Thoracic aorta (tissue), 2 donors: ENCODE measurements at places on chromosomes 11 and 22.

DNA sequence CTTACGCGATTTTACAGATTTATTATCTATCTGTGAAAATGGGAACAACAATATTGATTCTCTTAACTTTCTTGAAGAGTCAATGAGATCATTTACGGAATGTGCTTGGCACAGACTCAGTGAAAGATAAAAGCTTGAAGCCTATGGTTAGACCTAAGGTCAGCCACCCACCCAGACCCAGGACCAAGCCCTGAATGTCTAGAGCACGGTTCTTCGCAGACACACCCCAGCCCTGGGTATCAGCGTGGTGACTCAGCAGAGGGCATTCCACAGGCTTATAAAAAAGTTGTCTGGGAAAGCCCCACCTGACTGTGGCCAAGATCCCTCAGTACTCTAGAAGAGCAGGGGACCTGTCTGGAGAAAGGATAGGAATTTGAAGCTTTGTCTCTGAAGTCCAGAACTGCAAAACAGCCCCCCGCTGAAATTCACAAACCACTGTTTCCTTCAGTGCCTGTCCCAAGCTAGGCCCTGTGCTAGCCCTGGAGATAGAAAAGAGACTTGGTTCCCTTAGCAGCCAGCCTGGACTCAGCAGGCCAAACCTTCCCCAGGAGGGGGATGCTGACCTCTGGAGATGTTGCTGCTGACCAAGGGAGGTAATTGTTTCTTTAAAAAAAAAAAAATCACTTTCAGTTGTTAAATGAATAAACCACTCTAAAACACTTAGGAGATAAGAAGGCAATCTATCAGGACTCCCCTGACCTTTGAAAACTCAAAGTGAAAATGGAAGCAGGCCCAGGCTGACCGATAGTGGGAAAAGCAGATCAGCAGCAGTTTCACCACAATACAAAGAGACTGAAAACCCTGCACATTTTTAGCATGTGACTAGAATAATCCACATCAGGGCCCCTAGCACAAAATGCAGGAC, 114.0 kb downstream of the ABTB2 start:
- H3K27ac ChIP-seq = no peak overlapping the region
- H3K4me3 ChIP-seq = no peak overlapping the region
- H3K4me1 ChIP-seq = peaks cover 6% of the 10 kb centered on the region
- H3K36me3 ChIP-seq = no peaks in the 10 kb centered on the region
- H3K27me3 ChIP-seq = no peaks in the 10 kb centered on the region
- DNase-seq = no peak

- H3K4me1 ChIP-seq = no peaks in the 10 kb centered on the region
- H3K27me3 ChIP-seq = no peaks in the 10 kb centered on the region
- peaks cover 6% of the 10 kb centered on the region for H3K36me3 ChIP-seq
- H3K4me3 ChIP-seq = no peak overlapping the region
Observed at GRCh38 chr22:45587638-45588505, 83.8 kb upstream of the ATXN10 start.

DNA sequence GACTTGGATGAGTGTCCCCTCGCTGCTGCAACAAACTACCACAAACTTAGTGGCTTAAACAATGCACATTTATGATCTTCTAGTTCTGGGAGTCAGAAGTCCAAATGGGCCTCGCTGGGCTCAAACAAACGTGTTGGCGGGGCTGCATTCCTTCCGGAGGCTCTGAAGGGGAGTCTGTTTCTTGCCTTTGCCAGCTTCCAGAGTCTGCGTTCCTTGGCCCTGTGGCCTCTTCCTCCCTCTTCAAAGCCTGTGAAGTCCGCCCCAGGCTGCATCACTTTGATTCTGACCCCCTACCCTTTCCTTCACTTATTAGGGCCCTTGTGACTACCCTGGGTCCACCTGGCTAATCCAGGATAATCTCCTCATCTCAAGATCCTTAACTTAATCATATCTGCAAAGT, 80.3 kb upstream of the NECTIN1 start:
- H3K27ac ChIP-seq = no peak overlapping the region
- no peaks in the 10 kb centered on the region for H3K36me3 ChIP-seq
- no peak overlapping the region for H3K4me3 ChIP-seq

DNA sequence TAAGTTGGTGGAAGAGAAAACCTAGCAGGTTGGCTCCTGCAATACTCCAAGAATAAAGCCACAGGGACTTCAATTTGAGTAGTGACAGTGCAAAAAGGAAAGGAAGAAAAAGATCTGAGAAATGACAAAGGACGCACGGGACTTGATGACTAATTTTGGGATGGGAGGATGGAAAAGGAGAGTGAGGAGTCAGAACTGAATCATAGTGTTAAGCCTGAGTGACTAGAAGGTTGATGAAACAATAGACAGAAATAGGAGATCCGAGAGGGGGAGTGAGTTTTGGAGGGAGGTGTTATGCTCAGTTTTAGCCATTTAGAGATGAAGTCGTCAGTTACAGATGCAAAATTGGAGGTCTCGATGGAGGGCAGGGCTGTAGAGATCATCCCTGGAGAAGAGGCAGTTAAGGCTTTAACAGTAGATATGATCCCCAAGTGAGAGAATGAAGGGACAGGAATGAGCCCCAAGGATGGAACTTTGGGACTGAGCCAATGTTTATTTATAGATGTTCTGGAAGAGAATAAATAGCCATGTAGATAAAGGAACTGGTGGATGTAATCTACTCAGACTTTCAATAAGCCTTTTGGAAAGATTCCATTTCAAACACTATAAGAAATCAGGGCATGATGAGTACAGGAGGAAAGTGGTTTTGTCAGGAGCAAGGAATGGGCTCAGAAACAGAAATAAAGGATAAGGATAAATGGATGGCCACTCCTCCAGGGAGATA, 108.9 kb upstream of the NCAM1 start:
- peaks cover 5% of the 10 kb centered on the region for H3K4me1 ChIP-seq
- no peaks in the 10 kb centered on the region for H3K27me3 ChIP-seq
- H3K4me3 ChIP-seq = no peak overlapping the region
- no peak for DNase-seq
- no peak overlapping the region for H3K27ac ChIP-seq

DNA sequence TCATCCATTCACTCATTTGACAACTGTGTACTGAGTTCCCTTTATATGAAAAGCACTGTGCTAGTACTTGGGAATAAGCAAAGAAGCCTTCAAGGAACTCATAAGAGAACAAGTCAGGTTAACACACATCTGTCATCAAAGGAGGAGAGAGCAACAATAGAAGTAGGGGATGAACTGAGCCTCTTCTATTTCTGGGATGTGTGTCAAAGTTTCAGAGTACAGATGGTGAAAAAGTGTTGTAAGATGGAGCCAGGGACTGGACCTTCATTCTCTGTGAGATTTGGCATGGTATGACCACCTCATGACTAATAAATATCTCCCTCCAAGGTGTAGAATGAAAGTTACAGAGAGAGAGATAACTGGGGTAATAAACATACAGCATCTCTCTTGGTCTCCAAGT, 349.8 kb upstream of the PLET1 start:
- H3K27me3 ChIP-seq = no peaks in the 10 kb centered on the region
- no peak overlapping the region for H3K4me3 ChIP-seq
- no peak overlapping the region for H3K27ac ChIP-seq
- H3K4me1 ChIP-seq = peaks cover 26% of the 10 kb centered on the region
- no peaks in the 10 kb centered on the region for H3K36me3 ChIP-seq
- no peak for DNase-seq

DNA sequence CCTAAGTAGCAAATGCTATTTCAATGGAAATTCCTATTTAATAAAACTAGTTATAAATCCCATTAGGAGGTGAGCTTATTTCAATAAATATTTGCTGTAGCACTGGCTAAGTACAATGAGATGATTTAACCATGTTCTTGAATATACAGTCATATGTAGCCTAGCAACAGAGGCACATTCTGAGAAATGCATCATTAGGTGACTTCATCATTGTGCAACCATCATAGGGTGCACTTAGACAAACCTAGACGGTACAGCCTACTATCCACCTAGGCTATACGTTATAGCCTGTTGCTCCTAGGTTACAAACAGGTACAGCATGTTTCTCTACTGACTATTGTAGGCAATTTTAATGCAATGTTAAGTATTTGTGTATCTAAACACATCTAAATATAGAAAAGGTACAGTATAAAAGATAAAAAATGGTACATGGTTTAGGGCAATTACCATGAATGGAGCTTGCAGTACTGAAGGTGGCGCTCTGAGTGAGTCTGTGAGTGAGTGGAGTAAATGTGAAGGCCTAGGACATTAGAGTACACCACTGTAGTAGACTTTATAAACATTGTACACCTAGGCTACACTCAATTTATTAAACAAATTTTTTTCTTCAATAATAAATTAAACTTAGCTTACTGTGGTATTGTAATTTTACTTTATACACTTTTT, 350.1 kb downstream of the CASP12 start:
- H3K4me1 ChIP-seq = no peaks in the 10 kb centered on the region
- no peak overlapping the region for H3K4me3 ChIP-seq
- H3K27me3 ChIP-seq = no peaks in the 10 kb centered on the region
- no peak overlapping the region for H3K27ac ChIP-seq

DNA sequence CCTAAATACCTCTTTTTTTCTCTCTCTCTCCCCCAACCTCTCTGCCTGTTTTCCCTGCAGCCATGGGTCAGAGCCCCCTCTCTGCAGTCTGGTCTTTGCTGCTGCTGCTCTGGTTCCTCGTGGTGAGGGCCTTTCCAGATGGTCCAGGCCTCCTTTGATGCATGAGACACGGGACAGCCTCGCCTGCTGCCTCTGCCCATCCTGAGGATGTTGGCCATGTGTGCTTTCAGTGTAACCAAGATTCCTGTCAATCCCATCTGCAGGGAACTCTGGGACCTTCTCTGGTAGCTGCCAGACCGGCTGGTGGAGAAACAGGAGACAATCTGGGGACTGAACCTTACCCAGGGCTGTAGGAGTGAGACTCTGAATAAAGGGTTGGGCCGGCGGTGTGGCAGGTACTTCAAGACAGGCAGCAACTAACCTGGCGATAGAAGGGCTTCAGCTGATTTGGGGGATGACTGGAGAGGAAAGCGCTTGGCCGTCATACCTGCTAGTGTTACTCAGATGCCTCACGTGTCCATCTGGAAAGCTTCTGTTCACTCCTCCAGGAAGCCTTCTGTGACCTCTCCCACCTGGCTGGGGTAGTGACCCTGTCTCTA, 7.1 kb downstream of the CHRNA10 start:
- H3K36me3 ChIP-seq = peaks cover 6% of the 10 kb centered on the region
- no peak overlapping the region for H3K4me3 ChIP-seq
- H3K27ac ChIP-seq = no peak overlapping the region
- DNase-seq = no peak

GRCh38 chr11:68052137-68052873, 13.5 kb downstream of the TCIRG1 start:
- no peaks in the 10 kb centered on the region for H3K27me3 ChIP-seq
- no peak overlapping the region for H3K27ac ChIP-seq
- no peak overlapping the region for H3K4me3 ChIP-seq
- DNase-seq = no peak
- peaks cover 37% of the 10 kb centered on the region for H3K36me3 ChIP-seq
- no peaks in the 10 kb centered on the region for H3K4me1 ChIP-seq

GRCh38 chr11:128246364-128246801, 341.0 kb downstream of the ETS1 start:
- H3K36me3 ChIP-seq = no peaks in the 10 kb centered on the region
- H3K27me3 ChIP-seq = no peaks in the 10 kb centered on the region
- H3K4me3 ChIP-seq = no peak overlapping the region
- no peak for DNase-seq
- no peak overlapping the region for H3K27ac ChIP-seq
- no peaks in the 10 kb centered on the region for H3K4me1 ChIP-seq

DNA sequence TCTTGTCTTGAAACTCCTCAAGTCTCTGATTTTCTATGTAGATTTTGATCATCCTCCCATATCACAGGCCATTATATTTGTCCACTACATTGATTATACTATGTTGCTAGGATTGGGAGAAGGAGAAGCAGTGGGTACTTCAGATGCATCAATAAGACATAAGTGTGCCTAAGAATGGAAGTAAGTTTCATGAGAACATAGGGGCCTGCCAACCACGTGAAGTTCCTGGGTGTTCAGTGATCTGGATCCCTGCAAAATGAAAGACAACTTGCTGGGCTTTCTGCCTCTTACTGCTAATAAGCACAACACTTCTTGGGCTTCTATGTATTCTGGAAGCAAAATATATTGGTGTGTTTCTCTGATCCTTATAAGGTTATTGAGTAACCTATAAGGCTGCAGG, 17.8 kb downstream of the SERPINH1 start:
- DNase-seq = no peak
- H3K36me3 ChIP-seq = no peaks in the 10 kb centered on the region
- no peaks in the 10 kb centered on the region for H3K27me3 ChIP-seq

- DNase-seq = no peak
- no peaks in the 10 kb centered on the region for H3K36me3 ChIP-seq
- H3K27ac ChIP-seq = no peak overlapping the region
- no peaks in the 10 kb centered on the region for H3K4me1 ChIP-seq
- H3K4me3 ChIP-seq = no peak overlapping the region
- H3K27me3 ChIP-seq = no peaks in the 10 kb centered on the region
Observed at GRCh38 chr22:39459681-39460080, 2.9 kb downstream of the MGAT3 start.

- H3K27me3 ChIP-seq = no peaks in the 10 kb centered on the region
- H3K4me3 ChIP-seq = no peak overlapping the region
- H3K4me1 ChIP-seq = no peaks in the 10 kb centered on the region
- DNase-seq = no peak
- H3K36me3 ChIP-seq = no peaks in the 10 kb centered on the region
Observed at GRCh38 chr11:9914064-9914463, 250.2 kb downstream of the SWAP70 start.

- peak overlapping the region; percentile 97 for H3K27ac ChIP-seq
- H3K4me1 ChIP-seq = peaks cover 17% of the 10 kb centered on the region
- no peak for DNase-seq
- H3K4me3 ChIP-seq = peak overlapping the region; percentile 87
- H3K27me3 ChIP-seq = no peaks in the 10 kb centered on the region
Observed at GRCh38 chr22:30636226-30637077, 871 bp downstream of the SLC35E4 start.

GRCh38 chr11:8671193-8671612, 11.3 kb downstream of the TRIM66 start:
- no peaks in the 10 kb centered on the region for H3K27me3 ChIP-seq
- peak overlapping the region; percentile 68 for H3K27ac ChIP-seq
- DNase-seq = peak; percentile 37

GRCh38 chr22:19693581-19693980, 20.7 kb upstream of the SEPTIN5 start:
- DNase-seq = no peak
- no peaks in the 10 kb centered on the region for H3K4me1 ChIP-seq
- H3K27ac ChIP-seq = no peak overlapping the region
- H3K27me3 ChIP-seq = no peaks in the 10 kb centered on the region
- no peaks in the 10 kb centered on the region for H3K36me3 ChIP-seq
- no peak overlapping the region for H3K4me3 ChIP-seq

- peaks cover 30% of the 10 kb centered on the region for H3K4me1 ChIP-seq
Observed at GRCh38 chr11:123069908-123070821, 8.2 kb upstream of the HSPA8 start.

GRCh38 chr11:107665018-107665417, 46.8 kb downstream of the SLN start:
- H3K27me3 ChIP-seq = no peaks in the 10 kb centered on the region
- H3K36me3 ChIP-seq = no peaks in the 10 kb centered on the region
- no peaks in the 10 kb centered on the region for H3K4me1 ChIP-seq
- no peak overlapping the region for H3K27ac ChIP-seq
